ENCODE measurements at places on chromosomes 4 and X. TPM values are rescaled to one million over a fixed set of nuclear protein-coding genes. Genes with fewer than 3 reads are reported as not detected.

DNA sequence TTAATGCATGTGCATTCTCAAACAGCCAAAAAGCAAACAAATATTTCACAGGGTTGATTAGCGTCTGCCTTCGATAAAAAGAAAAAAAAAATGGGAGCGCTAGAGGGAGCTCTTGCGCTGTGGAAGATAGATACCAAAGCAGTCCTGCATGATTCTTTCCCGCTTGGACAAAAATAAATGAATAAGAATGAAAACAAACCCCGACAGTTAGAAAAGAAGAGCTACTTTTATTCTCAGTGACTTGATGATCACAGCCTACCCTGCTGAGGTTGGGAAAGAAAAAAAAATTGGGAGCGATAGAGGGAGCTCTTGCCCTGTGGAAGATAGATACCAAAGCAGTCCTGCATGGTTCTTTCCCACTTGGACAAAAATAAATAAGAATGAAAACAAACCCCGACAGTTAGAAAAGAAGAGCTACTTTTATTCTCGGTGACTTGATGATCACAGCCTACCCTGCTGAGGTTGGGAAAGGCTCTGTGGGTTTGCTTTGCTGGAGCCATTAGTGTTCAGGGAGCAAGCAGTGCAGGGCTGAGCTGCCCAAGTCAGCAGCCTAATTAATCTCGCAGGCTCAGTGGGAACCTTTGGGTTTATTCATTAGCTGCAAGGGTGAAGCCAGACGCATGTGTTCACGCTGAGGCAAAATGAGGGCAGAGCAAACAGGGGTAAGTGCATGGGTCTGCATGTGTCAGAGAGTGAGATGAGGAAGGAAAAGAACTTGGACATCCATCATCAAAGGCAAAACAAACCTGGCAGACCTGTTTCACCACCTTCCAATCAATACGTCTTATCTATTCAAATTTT is 249.3 kb upstream of the PRKX start:
- peak; percentile 5 for DNase-seq

DNA sequence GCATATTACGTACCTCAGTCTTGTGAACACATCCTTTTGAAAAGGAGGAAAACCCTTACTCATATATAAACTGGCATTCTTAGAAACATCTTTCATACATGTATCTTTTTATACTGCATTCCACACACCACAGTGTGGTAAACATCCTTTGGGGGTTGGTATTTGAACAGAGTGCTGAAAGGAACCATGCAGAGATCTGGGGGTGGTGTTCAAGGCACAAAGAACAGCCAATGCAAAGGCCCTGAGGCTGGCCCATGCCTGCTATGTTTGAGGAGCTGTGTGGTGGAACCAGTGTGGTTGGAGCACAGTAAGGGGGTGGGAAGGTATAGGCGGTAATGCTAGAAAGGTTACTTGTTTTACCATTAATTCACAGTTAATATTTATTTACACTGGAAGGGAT is 2.0 kb downstream of the ELK1 start:
- no peak for DNase-seq

The TMPRSS11D gene
- total RNA-seq = not detected

The MAOB gene
- total RNA-seq = 0.55 TPM

All from PC-9 (cell line).